Hepatocyte (in vitro differentiated cells): ENCODE measurements at places on chromosomes 4 and X. TPM values are rescaled to one million over a fixed set of nuclear protein-coding genes. Genes with fewer than 3 reads are reported as not detected.

Gene ASB11
- 0.20 and 0.40 TPM in 2 replicates for total RNA-seq

Gene ARAP2
- 11.7 and 22.7 TPM in 2 replicates for total RNA-seq

Gene ACSL4
- 213 and 250 TPM in 2 replicates for total RNA-seq

Gene IRF2
- 41.1 and 50.5 TPM in 2 replicates for total RNA-seq

Gene SLC26A1
- total RNA-seq = 11.9 and 12.6 TPM in 2 replicates

Gene TRIM61
- total RNA-seq = not detected in 2 replicates

Gene TREX2
- total RNA-seq = 0.60 and 0.76 TPM in 2 replicates

Gene SCOC
- 135 and 136 TPM in 2 replicates for total RNA-seq

Gene BANK1
- 0.17 and 0.52 TPM in 2 replicates for total RNA-seq

Gene PLCXD1
- 34.1 and 40.1 TPM in 2 replicates for total RNA-seq

Gene TIGD4
- total RNA-seq = 0.84 and 1.3 TPM in 2 replicates

Gene CRMP1
- 11.6 and 12.9 TPM in 2 replicates for total RNA-seq

Gene FGF2
- 9.7 and 11.3 TPM in 2 replicates for total RNA-seq

Gene MID2
- total RNA-seq = 17.0 and 17.6 TPM in 2 replicates

Gene MRFAP1L1
- total RNA-seq = 84.9 and 86.4 TPM in 2 replicates

Gene RAB39B
- total RNA-seq = 1.00 and 1.2 TPM in 2 replicates

Gene SAT1
- 1,753 and 1,822 TPM in 2 replicates for total RNA-seq

Gene CDKN2AIP
- total RNA-seq = 43.6 and 43.7 TPM in 2 replicates

Gene CT55
- 0.17 TPM in 1 of 2 replicates, not detected in the other for total RNA-seq

Gene FAM9C
- not detected in 2 replicates for total RNA-seq

Gene TEX11
- 0.20 TPM in 1 of 2 replicates, not detected in the other for total RNA-seq

Gene PPP4R3C
- total RNA-seq = not detected in 2 replicates

Gene TRPC3
- 2.2 and 2.8 TPM in 2 replicates for total RNA-seq

Gene STOX2
- total RNA-seq = 7.5 and 7.9 TPM in 2 replicates

Gene RTL5
- total RNA-seq = 2.0 and 2.5 TPM in 2 replicates

Gene NPY2R
- 1.4 and 1.9 TPM in 2 replicates for total RNA-seq

Gene AKAP4
- 0.23 TPM in 1 of 2 replicates, not detected in the other for total RNA-seq

Gene TLR8
- 0.07 and 0.08 TPM in 2 replicates for total RNA-seq

Gene TLR10
- total RNA-seq = not detected in 2 replicates

Gene DRD5
- not detected in 2 replicates for total RNA-seq

Gene SATL1
- 0.17 and 0.32 TPM in 2 replicates for total RNA-seq

Gene F8A2
- not detected in 2 replicates for total RNA-seq

Gene NEXMIF
- total RNA-seq = 0.44 and 0.80 TPM in 2 replicates

Gene LINC00632
- 245 and 310 TPM in 2 replicates for total RNA-seq

Gene PGRMC2
- 58.3 and 65.6 TPM in 2 replicates for total RNA-seq

Gene SYTL5
- total RNA-seq = 7.3 and 8.0 TPM in 2 replicates

Gene SMIM10
- total RNA-seq = 3.2 and 4.4 TPM in 2 replicates

Gene ADRA2C
- 4.9 and 6.3 TPM in 2 replicates for total RNA-seq

Gene TMSB15A
- total RNA-seq = 45.4 and 55.3 TPM in 2 replicates

Gene KDM6A
- total RNA-seq = 46.2 and 55.7 TPM in 2 replicates

Gene DEFB131A
- total RNA-seq = not detected in 2 replicates

Gene PPP3CA
- 47.8 and 49.5 TPM in 2 replicates for total RNA-seq

Gene DGKQ
- 13.8 and 17.4 TPM in 2 replicates for total RNA-seq

Gene GABRA4
- 0.73 and 1.2 TPM in 2 replicates for total RNA-seq

Gene H2AZ1
- 339 and 361 TPM in 2 replicates for total RNA-seq

Gene BEX2
- 28.1 and 37.7 TPM in 2 replicates for total RNA-seq

Gene SYN1
- total RNA-seq = 0.43 and 1.2 TPM in 2 replicates

Gene MXD4
- 53.7 and 56.7 TPM in 2 replicates for total RNA-seq

Gene ZFYVE28
- 0.60 and 2.2 TPM in 2 replicates for total RNA-seq

Gene F11
- 9.5 and 19.4 TPM in 2 replicates for total RNA-seq

Gene ATP2B3
- total RNA-seq = 0.12 TPM in 1 of 2 replicates, not detected in the other

Gene VSIG4
- total RNA-seq = 5.3 and 8.8 TPM in 2 replicates

Gene BLOC1S4
- 29.4 and 33.3 TPM in 2 replicates for total RNA-seq

Gene FAM149A
- total RNA-seq = 6.7 and 7.0 TPM in 2 replicates

Gene GABRG1
- not detected in 2 replicates for total RNA-seq

Gene SAGE1
- not detected in 2 replicates for total RNA-seq

Gene SLC10A6
- total RNA-seq = 0.10 and 0.24 TPM in 2 replicates

Gene F8
- 1.4 and 2.1 TPM in 2 replicates for total RNA-seq
